Cerebellum (tissue), 4 donors: ENCODE measurements at places on chromosomes 2 and 18. TPM values are rescaled to one million over a fixed set of nuclear protein-coding genes. Genes with fewer than 3 reads are reported as not detected.

- DNase-seq = no peak
Measured at GRCh38 chr2:134975281-134976009, 56.8 kb downstream of the CCNT2 start.

CXCR1 gene
- total RNA-seq = not detected

DNA sequence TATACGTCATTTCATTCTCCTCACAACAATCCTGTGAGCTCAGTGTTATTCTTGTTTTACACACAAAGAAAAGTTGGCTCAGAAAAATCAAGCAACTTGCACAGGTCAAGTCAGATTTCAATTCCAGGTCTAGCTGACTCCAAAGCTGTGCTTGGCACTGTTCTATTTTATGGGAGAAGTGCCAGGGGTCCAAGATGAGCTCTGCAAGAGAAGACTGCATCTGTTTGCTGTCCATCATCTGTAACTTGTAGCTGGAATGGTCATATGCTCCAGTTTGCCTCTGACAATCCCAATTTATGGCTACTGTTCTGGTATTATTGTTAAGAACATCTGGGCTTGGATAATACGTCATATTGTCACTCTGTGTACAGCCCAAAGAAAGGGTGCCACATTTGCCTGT is 28.9 kb downstream of the KCNF1 start:
- no peak for DNase-seq

DNA sequence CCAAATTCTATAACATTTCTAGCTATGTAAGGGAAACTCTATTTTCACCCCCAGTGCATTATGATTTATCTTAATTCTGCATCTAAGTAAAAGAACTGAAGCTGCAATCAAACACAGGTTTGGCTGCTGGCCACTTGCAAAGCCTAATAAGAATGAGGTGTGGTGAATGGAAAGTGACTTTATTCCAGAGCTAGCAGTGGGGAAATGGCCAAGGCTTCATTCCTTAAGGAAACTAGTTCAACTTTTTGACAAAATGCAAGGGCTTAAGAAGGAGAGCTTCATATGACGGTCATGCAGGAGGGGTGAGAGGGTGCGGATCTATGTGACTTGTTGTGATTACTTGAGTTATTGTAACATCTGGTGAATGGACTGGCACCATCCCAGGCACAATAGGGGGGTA is 1802.0 kb downstream of the SUCLG1 start:
- DNase-seq = no peak

- peak; percentile 39 for DNase-seq
Measured at GRCh38 chr2:238287737-238288649, at the start of gene PER2. Gene PER2 (minus strand): TSS chr2:238288610. CDS start chr2:238277936, 10,674 bp downstream.

GALR1 gene
- 1.4 TPM for total RNA-seq

DNA sequence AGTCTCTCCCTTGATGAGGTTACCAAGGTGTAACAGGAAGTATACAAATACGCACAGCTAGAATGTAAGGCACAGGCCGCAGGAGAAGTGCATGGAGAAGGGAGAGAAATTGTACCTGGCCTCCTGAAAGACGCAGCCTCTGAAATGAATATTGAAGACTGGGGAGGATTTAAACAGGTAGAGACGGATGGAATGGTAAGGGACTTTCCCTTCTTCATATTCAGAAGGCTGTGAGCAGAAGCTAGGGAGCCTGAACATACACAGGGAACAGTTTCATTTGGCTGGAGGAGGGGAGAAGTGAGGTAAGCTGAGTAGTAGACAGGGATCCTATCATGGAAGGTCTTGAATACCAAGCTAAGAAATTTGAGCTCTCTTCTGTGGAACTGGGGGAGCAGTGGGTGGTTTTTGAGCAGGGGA is 112.7 kb downstream of the ANKRD44 start:
- no peak for DNase-seq

DNA sequence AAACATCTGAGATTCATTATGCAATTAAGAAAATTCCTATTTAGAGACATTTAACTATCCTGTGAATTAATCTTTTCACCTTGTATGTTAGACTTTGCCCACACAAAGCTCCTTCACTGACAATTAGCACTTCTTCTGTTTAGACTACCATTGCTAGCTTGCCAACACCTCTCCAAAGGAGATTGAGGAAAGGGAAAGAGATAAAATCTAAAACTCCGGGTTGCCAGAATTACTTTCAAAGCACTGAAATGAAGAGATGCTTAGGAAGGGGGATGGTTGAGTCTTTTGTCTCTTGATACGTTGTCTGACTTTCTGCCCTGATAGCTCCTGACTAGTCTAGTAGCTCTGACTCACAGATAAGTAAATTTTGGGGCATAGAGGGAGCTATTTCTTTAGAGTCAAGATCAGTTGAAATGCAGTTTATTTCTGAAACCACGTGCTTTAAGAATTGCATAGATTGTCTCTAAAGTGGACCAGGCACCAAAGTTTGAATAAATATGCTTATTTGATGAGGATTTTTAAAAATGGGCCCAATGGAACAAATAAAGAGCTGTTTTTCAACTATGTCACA is 74.1 kb upstream of the DSEL start:
- no peak for DNase-seq

GRCh38 chr2:107545851-107546250 is 280.8 kb upstream of the RGPD4 start:
- DNase-seq = no peak
